ENCODE measurements at places on chromosomes 7 and 10.

- DNase-seq = no peak
Observed at GRCh38 chr10:129219364-129219763, 247.7 kb upstream of the MGMT start.

GRCh38 chr7:86970986-86971385, 88.5 kb downstream of the ELAPOR2 start:
- no peak for DNase-seq

DNA sequence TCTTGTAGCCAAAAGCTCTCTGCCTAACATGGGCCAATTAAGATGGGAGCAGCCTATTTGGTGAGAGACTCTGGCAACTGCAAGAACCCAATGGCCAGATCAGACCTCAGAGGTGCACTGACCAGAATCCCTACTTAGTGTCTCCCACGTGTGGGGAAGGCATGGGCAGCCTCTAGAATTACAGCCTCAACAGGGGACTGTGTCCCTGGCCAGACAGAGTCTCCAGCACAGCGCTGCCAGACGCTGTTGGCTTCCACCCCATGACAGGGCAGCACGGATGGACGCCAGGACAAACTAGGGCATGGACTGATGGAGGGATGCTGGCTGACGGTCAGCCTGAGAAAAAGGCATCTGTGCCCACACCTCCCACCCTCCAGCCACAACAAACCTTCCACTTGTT, 729.3 kb upstream of the AUTS2 start:
- no peak for DNase-seq

- DNase-seq = no peak
Observed at GRCh38 chr7:138926241-138926612, 55.0 kb downstream of the KIAA1549 start.

GRCh38 chr7:113085781-113086390, 741 bp downstream of the GPR85 start:
- DNase-seq = peak; percentile 41

DNA sequence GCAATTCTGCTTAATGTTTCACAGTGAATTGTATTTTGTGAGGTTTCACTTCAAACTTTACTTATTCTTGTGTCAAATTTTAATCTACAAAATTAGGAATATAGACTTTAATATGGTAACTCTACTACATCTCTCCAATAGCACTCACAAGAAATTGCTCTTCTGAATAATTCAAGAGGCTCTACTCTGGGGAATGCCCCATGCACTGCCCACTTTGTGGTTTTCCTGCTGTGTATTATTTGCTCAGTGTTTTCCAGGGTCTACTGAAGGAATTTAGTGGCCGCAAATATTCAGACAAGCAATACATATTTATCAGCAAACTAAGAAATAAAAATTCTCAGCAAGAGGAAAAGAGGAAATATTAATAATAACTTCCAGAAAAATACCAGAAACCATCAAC, 611.4 kb downstream of the TNS3 start:
- DNase-seq = no peak

- DNase-seq = no peak
Observed at GRCh38 chr7:111869280-111869679, 307.0 kb upstream of the IMMP2L start.

DNA sequence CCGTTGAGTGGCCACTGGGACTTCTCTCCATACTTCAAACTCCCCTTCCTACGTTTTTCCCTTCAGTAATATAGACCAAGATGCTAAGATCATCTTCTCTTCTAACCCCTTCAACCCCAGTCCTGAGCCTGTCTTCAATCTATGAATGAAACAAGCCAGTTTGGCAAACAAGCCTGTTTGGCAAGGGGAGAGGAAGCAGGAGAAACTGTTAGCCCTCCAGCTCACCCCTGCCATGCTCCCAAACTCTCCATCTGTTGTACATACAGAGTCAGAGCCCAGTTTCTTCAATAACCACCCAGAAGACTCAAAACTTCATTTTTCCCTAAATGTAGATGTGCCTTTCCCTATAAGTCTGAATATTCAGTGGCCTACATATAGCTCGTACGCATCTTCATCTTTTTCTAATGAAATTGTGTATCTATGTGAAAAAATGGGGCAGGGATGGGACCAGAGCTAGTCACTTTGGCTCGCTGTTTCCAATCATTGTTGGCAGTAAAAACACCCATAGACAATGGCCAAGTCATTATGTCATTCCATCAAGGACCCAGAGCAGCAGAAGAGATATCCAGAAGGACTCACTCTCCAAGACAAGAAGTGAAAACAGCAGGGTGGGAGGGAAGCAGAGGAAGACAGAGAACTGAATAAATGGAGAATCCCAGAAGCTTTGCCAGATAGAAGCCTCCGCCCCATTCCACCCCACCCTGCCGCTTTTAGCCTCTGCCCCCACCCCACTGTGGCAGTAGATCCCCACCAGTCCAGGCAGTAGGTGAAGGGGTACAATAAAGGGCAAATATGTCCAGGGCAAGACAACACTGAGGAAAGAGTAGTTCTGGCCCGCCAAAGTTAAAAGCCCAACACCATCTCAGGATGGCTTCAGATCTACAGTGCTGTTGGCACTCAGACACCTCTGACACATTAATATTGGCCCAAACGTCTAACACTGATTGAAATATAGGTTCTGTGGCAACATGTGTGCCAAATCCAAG, 87.3 kb downstream of the DOCK4 start:
- DNase-seq = no peak

DNA sequence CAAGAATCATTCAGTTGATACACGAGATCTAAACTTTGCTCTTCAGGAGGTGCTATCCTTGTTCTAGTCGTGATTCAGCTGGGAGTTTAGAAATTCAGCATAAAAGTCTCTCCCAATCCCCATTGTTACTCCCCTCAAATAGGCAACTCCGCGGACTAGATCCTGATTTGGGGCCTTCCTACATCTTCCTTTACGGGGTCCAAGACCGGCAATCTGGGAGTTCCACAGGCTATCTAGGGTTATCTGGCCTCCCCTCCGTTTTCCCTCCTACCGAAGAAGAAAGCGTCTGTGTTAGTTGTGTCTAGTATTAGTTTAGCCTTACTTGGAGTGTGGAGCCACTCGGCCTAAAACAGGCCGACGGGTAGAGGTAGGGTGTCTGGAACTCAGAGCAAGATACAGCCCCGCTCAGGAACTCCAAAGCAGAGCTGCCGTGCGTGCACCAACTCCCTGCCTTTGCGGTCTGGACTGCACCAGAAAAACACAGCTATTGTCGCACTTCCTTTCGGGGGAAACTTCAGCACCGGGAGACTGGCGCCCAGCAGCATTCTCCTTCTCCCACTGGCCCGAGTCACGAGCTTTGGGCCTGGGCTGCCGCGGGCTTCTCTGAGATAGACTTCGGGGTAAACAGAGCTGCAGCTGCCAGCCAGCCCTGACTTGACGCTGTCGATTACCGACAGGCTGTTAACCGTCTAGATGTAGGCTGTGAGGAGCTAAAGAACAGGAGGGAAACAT, 1.5 kb upstream of the DLX5 start:
- no peak for DNase-seq

DNA sequence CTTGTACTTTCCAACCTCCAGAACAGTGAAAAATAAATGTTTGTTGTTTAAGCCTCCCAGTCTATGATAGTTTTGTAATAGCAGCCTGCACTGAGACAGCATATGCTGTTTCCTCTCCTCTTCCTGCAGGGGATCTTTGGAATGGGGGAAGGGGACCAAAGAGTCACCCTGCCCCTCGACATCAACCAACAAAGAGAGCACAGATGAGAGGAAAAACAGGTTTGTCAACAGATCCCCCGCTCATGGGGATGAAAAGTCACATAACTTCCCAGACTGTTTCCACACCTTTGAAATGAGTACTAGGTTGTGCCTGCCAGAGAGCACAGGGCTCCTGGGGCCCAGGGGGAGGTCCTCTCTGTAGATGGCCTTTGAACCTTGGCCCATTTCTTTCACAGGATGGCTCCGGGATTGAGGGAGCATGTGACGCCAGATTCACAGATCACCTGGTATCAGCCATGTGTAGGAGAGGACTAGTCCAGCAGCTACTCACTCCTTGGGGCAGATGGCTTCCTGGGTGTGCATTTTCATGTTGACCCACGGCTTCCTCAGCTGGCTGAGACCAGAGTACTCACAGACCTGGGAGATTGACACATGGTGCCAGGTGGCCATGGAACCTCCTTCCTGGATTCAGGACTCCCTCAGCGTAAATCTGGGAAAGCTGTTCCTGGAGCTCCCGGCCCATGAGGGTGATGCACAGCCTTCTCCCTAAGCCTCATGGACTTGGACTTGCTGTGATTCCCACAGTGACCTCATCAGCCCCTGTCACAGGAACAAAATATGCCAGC, 125.6 kb downstream of the CXCL12 start:
- DNase-seq = no peak

DNA sequence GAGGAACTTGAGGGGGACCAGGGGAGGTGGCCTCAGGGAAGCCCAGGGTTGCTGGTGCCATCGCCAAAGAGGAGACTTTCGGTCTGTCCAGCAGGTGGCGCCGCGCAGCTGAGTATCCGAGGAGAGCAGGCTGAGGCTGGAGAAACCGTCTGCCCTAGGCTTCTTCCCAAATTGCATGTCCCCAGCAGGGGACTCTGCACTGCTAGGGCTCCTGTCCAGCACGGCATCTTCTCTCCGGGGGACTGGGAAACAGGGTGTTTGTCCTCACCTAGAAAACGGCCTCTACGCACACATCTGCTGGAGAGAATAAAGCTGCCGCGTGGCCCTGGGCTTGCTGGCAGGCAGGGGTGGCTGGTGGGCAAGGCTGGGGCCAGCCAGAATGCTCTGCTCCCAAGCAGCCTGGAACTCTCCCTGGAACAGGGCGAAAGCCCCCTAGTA, 161.9 kb downstream of the SH2D4B start:
- peak; percentile 55 for DNase-seq

DNA sequence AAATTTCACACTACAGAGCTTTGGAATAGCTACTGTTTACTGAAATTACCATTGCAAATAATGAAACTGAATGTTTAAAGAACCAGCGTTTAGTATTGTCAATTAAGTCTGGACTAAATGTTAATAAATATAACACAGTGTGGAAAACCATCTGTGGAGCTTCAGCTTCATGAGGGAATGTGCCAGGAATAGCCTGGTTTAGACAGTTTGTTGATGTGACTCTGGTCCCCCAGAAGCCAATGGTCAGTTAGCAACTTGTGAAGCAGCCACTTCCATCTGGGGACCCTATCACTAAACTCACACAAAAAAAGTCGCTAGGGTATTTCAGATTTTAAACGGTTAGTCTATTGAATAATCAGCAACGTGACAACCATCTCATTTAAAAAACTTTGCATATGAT, 207.8 kb downstream of the RAMP3 start:
- no peak for DNase-seq

DNA sequence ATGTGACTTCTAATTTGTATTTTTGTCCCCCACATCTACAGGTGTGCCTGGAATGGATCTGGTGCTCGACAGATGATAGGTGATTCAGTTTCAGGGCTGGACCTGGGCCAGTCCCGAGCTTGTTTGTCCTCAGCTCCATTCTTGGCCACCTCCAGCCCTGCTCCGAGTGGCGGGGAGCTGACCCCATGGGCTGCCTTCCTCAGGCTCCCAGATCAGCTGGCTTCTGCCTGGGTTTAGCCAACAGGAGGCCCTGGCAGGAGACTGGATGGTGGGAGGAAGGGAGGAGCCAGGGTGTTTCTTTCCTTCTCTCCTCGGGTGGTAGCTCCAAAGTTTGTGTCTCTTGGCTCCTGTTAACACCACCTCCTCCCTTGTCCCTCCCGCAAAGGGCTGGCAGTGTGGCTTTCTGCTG, 75.2 kb downstream of the CDH23 start:
- DNase-seq = no peak

DNA sequence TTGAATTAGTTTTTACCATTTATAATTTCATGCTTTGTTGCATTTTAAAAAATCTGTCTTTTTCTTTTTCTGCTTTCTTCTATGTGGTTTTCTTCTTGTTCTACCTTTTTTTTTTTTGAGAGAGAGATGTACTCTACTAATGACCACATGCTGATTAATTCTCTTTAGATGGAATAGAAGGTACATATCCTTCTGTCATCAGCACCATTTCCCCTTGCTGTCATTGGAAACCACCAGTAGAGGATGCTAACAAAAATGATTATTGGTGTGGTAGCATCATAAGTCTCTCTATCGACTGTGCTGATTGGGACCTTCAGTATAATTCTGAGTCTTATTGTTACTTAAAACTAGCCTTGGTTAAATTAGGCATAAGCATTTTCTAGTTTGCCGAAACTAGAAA, 3.6 kb downstream of the ZEB1 start:
- DNase-seq = peak; percentile 47

- DNase-seq = peak; percentile 64
Observed at GRCh38 chr7:2812114-2812487, 32.0 kb downstream of the GNA12 start.

DNA sequence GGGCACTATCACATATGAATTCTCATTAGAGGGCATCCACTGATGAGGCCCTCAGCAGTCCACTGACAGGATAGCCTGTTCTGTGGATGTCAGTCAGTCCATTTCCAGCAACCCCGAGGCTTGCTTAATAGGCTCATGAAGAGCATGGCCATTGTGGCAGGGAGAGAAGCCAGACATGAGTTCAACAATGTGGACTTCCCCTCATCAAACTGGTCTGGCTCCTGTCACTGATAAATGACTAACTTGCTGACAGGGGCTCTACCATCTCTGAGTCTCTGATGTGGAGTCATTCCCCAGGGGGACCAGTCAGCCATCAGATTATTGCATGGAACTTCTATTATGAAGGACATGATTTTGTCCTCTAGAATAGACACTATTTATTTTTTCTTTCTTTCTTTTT, 19.8 kb upstream of the TRIL start:
- no peak for DNase-seq

DNA sequence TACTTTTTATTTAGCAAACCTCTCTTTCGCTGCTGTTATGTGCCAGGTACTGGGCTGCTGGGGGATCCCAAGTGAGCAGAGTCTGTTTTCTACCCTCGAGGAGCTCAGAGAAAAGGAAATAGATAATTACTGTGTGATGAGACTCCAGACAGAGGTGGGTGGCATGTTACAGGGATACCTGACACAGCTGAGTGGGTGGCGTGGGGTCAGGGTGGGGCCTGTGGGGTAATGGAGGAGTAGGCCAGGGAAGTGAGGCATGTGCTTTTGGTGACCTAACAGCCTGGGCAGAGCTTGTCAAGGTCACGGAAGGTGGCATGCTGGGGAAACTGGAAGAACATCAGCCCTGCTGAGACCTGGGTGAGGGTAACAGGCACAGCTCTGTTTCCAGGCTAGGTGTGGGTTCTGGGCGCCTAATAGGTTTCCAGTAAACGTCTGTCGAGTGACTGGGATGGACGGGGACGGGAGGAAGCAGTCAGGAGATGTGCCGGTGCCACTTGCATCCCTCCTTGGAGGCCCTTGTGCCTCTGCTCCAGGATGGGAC, 36.5 kb upstream of the MMD2 start:
- no peak for DNase-seq

DNA sequence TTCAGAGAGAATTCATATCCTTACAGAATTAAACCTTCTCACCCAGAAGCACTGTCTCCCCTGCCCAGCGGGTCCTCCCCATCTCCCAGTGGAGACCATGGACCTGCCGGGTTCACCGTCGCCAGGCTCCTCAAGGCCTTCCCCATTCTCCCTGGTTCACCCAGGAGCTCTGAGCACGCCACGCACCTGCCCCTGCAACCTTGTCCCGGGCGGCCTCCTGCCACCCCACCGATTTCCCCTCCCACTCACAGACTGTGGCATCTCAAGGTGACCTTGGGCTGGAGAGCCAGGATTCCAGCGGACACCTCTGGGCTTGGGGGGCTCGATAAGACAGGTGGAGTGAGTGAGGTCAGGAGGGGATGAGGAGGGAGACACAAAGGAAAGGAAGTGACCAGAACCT, 135.3 kb downstream of the PTPRN2 start:
- DNase-seq = no peak

GRCh38 chr7:3438352-3438751, 137.3 kb downstream of the SDK1 start:
- no peak for DNase-seq

GRCh38 chr10:91520661-91521060, 110.5 kb downstream of the HECTD2 start:
- peak; percentile 36 for DNase-seq

GRCh38 chr7:39587393-39587792, 21.2 kb downstream of the YAE1 start:
- peak; percentile 46 for DNase-seq
